Kidney (tissue), 22 donors: ENCODE measurements at places on chromosomes 16 and 17. TPM values are rescaled to one million over a fixed set of nuclear protein-coding genes. Genes with fewer than 3 reads are reported as not detected.

- no peak for DNase-seq
Observed at GRCh38 chr16:24991349-24991748, 23.8 kb downstream of the ARHGAP17 start.

- peak; percentile 89 for DNase-seq
Observed at GRCh38 chr17:78357177-78357586, 2.7 kb downstream of the SOCS3 start.

DNA sequence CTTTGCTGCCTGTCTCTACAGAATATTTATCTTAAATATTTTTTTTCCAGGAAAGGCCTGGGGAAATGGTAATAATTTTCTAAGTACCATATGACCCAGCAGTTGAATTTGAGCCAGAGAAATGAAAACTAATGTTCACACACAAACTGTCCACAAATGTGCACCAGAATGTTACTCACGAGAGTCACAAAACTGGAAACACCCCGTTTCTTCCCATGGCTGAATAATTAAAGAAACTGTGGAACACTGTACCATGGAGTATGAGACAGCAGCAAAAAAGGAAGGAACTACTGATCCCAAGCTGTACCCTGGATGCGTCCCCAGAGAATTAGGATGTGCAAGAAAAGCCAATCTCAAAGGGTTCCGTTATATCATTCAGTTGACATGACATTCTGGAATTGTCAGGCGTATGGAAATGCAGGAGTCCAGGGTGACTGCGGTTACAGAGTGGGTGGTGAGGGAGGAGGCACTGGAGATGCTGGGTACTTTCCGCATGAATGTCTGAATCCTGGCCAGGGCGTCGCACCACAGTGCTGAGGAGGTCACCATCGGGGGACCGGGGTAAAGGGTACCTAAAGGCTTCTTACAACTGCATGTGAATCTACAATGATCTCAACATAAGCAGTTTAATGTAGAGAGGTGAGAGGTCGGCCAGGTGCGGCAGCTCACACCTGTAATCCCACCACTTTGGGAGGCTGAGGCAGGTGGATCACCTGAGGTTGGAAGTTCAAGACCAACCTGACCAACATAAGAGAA lies 34.5 kb downstream of the USP22 start:
- no peak for DNase-seq

GRCh38 chr16:46745617-46746016 lies 2.5 kb downstream of the MYLK3 start:
- DNase-seq: no peak

The AGRP gene
- not detected for total RNA-seq
